NCI-H1930 (cell line): ENCODE measurements at places on chromosomes 7 and 10.

DNA sequence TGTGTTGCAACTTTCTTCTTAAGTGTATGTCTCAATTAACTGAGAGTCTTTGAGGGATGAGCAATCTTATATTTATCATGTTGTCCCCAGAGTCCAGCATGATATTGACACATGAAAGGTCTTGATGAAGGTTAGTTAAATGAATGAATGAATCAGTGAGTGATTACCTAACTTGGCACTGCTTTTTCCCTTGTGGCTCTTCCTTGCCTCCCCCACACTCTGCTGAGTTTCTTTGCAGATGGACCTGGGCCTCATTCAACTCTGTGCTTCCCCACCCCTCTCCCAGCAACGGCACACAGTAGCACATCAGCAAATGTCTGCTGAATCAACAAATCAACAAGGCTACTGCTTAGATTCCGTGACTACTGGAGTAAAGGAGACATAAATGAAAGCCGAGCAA, 235.1 kb upstream of the CXCL12 start:
- no peak for DNase-seq

DNA sequence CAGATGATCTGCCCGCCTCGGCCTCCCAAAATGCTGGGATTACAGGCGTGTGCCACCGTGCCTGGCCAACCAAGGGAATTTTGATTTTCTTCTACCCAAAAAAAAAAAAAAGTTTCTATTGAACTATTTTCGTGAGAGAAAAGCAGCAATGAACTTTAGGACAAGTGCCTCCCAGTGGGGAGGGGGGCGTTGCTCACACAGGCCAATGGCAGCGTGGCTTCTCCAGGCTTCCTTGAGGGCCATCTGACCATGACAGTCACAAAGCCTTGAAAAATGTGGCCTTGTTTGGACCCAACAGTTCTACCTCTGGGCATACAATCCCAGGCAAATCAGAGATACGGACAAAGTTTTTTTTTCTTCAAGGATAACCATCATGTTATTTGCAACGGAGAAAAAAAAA, 56.0 kb downstream of the TNRC18 start:
- DNase-seq = no peak

DNA sequence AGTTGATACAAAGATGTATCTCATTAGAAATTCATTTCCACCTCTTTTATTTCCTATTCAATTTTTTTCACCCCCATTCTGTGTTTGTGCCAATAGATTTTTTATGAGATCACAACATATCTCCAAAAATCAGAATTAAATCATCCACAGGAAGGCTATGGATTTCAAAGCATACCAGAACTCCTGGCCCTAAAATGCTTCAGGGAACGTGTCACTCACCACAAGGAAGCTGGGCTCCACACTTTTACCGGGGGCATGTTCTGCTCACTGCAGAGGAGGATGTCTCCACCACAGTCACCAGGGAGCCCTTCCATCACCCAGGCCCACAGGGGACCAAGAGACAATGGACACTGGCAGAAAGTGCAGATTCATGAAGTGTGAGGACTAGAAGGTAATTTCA, 456.8 kb downstream of the KCNMA1 start:
- DNase-seq = no peak

- no peak for DNase-seq
Measured at GRCh38 chr7:146661435-146661834, 544.8 kb downstream of the CNTNAP2 start.

DNA sequence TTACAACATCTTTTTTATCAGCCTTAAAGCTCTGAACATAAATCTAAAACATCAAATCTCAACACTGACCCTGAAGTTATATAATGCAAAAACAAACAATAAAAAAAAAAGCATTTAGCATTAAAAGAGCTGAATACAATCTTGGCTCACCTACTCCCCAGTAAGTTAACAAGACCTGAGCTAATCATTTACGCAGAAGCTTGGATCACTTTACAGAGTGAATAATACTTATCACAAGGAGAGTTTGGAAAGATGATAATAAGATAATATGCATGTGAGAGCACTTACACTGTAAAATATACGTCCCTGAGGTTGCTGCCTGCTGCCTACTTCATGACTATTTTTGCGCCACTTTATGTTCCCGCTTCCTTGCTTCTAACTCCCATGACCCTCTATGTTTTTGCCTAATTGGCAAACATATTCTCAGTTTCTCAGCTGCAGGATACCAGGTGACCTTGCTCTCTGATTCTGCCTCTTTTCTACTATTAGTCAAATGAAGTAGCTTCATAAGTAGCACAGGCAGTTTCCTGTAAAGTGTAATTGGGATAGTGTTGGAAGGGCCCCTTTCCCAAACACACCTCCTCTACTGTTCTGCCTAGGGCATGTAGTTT, 333.6 kb downstream of the LRRTM3 start:
- no peak for DNase-seq

DNA sequence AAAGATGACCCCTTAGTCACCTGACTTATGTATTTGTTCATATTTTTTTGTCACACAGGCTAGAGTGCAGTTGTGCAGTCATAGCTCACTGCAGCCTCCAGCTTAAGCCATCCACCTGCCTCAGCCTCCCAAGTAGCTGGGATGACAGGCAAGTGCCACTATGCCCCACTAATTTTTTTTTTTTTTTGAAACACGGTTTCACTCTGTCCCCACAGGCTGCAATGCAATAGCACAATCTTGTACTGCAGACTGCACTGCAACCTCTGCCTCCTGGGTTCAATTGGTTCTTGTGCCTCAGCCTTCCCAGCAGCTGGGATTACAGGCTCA, 1.8 kb downstream of the MBLAC1 start:
- no peak for DNase-seq

- DNase-seq = no peak
Measured at GRCh38 chr7:15403751-15404150, 158.1 kb downstream of the AGMO start.

- no peak for DNase-seq
Measured at GRCh38 chr7:21819048-21819447, 126.7 kb downstream of the CDCA7L start.

GRCh38 chr7:37377231-37377630, 71.4 kb downstream of the ELMO1 start:
- no peak for DNase-seq

GRCh38 chr7:140672382-140673062, at the start of gene ADCK2:
Gene ADCK2 (plus strand): TSS chr7:140672945. CDS start chr7:140673331, 386 bp downstream.
- DNase-seq = peak; percentile 35

DNA sequence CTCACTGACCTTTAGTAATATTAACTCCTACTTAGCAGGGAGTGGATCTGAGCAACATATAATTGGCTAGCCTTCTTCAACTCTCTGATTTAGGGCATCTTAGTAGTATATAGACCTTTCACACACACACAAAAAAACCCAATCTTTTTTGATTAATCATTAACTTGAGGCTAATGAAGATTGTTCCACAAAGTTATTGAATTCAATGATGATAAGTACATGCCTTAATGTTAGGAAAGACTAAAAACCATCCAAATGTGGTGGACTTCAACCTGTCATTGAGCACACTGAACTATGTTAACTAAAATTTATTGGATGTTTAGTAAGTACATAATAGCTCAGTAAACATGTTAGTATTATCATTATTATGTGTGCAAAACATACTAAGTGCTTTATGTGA, 179.4 kb upstream of the SLC25A13 start:
- no peak for DNase-seq

- DNase-seq = no peak
Measured at GRCh38 chr7:142800088-142800487, 29.3 kb downstream of the PRSS2 start.

GRCh38 chr10:133166828-133167692, 7.0 kb downstream of the KNDC1 start:
- DNase-seq = no peak
